Left lung (tissue), 14 donors: ENCODE measurements at places on chromosomes 3 and 15. TPM values are rescaled to one million over a fixed set of nuclear protein-coding genes. Genes with fewer than 3 reads are reported as not detected.

DNA sequence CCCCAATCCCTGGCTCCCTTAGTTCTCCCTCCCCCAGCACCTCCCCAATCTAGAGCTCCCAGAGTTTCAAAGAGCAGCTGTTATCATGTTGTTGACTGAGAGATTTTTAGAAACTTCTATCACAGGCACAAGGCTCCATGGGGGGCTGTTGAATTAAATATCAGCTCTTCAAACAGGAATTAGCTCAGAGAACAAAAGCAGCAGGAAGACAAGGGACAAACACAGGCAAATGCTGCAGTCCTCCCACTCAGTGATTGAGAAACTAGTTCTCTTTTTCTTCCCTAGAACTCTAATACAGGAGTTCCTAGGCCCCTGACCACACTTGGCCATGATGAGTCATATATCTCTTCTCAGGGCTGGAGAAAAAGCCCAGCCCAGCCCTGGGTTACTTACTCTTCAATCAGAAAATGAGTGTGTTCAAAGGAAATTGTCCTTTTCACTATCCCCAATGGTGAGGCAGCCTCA is 262.1 kb downstream of the IGSF11 start:
- H3K36me3 ChIP-seq: no peaks in the 10 kb centered on the region
- no peaks in the 10 kb centered on the region for H3K27me3 ChIP-seq

DNA sequence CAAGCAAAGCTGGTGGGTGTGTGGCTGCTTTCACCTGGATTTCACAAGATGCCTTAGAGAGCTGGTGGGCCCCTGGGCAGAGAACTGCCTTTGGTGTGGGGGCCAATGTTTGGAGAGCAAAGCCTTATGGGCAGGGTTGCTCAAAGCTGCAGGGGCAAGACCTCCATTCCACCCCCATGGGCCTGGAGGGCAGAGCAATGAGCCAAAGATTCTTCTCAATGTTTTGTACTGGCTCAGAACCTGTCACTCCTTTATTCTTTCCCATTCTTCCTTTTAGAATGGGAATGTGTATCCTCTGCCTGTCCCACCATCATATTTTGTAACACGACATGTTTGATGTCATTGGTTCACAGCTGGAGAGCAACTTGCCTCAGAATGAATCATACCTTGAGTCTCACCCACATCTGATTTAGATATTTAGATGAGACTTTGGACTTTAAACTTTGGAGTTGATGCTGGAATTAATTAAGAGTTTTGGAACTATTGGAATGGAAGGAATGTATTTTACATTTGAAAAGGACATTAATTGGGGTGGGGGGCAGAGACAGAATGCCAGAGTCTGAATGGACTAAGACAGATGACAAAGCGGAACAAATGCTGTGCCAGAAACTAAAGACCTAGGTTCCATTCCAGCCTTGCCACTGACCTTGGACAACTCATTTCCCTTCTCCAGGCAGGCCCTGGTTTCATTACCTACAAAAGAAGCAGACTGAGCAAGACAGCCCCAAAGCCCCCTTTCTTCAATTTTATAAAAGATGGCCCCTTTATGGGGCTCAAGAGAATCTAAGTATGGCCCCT is 72.9 kb downstream of the DAPK2 start:
- no peak for DNase-seq
- H3K36me3 ChIP-seq: no peaks in the 10 kb centered on the region
- H3K4me1 ChIP-seq: peaks cover 14% of the 10 kb centered on the region

- peak overlapping the region; percentile 90 for H3K27ac ChIP-seq
- H3K4me1 ChIP-seq: peaks cover 12% of the 10 kb centered on the region
- no peaks in the 10 kb centered on the region for H3K27me3 ChIP-seq
- no peak overlapping the region for H3K4me3 ChIP-seq
Observed at GRCh38 chr3:129122412-129123011, 908 bp upstream of the RAB43 start.

- H3K27me3 ChIP-seq: no peaks in the 10 kb centered on the region
- H3K4me3 ChIP-seq: no peak overlapping the region
- no peaks in the 10 kb centered on the region for H3K36me3 ChIP-seq
- H3K27ac ChIP-seq: no peak overlapping the region
Observed at GRCh38 chr15:26113296-26113695, 250.2 kb upstream of the ATP10A start.

DNA sequence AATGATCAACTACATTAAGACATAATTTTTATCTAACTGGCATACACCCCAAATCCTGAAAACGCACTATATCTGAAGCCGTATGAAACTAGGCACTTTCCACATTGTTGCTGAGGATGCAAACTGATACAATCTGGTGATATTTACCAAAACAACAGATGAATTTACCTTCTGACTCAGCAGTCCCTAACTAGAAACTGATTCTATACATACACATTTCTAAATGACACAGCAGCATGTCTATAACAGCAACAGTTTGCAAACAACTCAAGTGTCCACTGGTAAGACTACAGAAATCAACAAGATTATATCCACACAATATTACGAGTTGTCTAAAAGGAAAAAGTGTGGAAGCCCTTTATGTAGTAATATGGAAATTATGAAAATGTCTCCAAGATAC is 22.9 kb downstream of the SECISBP2L start:
- H3K27me3 ChIP-seq: no peaks in the 10 kb centered on the region
- H3K4me3 ChIP-seq: no peak overlapping the region
- H3K36me3 ChIP-seq: no peaks in the 10 kb centered on the region
- DNase-seq: no peak
- H3K27ac ChIP-seq: no peak overlapping the region

GRCh38 chr3:177089110-177089509 is 108.2 kb downstream of the TBL1XR1 start:
- DNase-seq: no peak
- H3K4me3 ChIP-seq: no peak overlapping the region
- H3K36me3 ChIP-seq: no peaks in the 10 kb centered on the region
- H3K4me1 ChIP-seq: peaks cover 5% of the 10 kb centered on the region
- H3K27me3 ChIP-seq: no peaks in the 10 kb centered on the region

- H3K4me1 ChIP-seq: no peaks in the 10 kb centered on the region
- H3K36me3 ChIP-seq: no peaks in the 10 kb centered on the region
- DNase-seq: no peak
- H3K27me3 ChIP-seq: no peaks in the 10 kb centered on the region
- H3K4me3 ChIP-seq: no peak overlapping the region
Observed at GRCh38 chr3:24012589-24013269, 67.6 kb downstream of the NR1D2 start.

- peaks cover 98% of the 10 kb centered on the region for H3K4me1 ChIP-seq
- DNase-seq: peak; percentile 73
- H3K4me3 ChIP-seq: no peak overlapping the region
- peaks cover 8% of the 10 kb centered on the region for H3K36me3 ChIP-seq
Observed at GRCh38 chr15:40330368-40330836, 6.9 kb downstream of the INAFM2 start.

- DNase-seq: no peak
- H3K4me3 ChIP-seq: no peak overlapping the region
- no peaks in the 10 kb centered on the region for H3K36me3 ChIP-seq
Observed at GRCh38 chr3:17642474-17642873, 100.0 kb downstream of the TBC1D5 start.

- H3K4me1 ChIP-seq: no peaks in the 10 kb centered on the region
- DNase-seq: no peak
- no peak overlapping the region for H3K4me3 ChIP-seq
Observed at GRCh38 chr3:154025007-154025406, 96.2 kb upstream of the ARHGEF26 start.

GRCh38 chr15:68558318-68559305 is 20.2 kb upstream of the CORO2B start:
- no peak overlapping the region for H3K27ac ChIP-seq
- no peaks in the 10 kb centered on the region for H3K27me3 ChIP-seq
- peak; percentile 16 for DNase-seq
- H3K36me3 ChIP-seq: no peaks in the 10 kb centered on the region

DNA sequence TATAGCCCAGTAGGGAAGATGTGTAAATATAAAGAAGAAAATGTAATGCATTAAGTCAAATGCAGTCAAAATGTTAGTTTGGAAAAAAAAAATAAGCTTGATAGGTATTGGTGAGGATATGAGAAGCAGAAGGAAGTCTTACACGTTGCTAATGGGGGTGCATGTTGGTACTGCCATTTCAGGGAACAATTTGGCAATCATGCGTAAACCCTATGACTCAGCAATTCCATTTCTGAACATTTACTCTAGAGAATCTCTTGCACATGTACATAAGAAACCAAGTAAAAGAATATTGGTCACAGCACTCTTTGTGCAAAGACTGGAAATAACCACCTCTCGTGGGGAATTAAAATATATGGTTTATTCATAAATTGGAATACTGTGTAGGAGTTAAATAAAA is 35.5 kb upstream of the TIMP4 start:
- peaks cover 13% of the 10 kb centered on the region for H3K4me1 ChIP-seq
- H3K27ac ChIP-seq: peak overlapping the region; percentile 63
- no peak overlapping the region for H3K4me3 ChIP-seq
- H3K27me3 ChIP-seq: no peaks in the 10 kb centered on the region
- no peaks in the 10 kb centered on the region for H3K36me3 ChIP-seq

DNA sequence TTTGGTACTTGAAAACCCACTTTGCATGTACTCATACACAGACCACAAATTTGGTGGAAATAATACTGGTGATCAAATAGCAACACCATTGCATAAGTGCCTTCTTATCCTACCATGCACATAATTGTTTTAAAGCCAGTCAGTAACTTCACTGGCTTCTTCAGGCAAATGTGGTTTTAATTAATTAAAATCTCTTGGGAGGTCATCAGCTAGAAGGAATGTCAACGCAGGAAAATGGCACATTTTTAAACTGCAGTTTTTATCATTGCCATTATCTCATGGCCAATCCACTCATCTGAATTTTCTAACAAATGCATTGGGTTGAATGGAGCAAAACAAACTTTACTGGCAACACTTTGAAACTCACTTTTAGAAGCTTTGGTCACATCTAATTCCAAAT is 105.7 kb upstream of the ZPLD1 start:
- H3K4me1 ChIP-seq: no peaks in the 10 kb centered on the region
- H3K36me3 ChIP-seq: no peaks in the 10 kb centered on the region
- no peak overlapping the region for H3K4me3 ChIP-seq
- no peak overlapping the region for H3K27ac ChIP-seq

GRCh38 chr15:67120839-67121643 is 55.6 kb downstream of the SMAD3 start:
- H3K27ac ChIP-seq: peak overlapping the region; percentile 89
- H3K27me3 ChIP-seq: no peaks in the 10 kb centered on the region
- no peak overlapping the region for H3K4me3 ChIP-seq
- no peaks in the 10 kb centered on the region for H3K36me3 ChIP-seq

DNA sequence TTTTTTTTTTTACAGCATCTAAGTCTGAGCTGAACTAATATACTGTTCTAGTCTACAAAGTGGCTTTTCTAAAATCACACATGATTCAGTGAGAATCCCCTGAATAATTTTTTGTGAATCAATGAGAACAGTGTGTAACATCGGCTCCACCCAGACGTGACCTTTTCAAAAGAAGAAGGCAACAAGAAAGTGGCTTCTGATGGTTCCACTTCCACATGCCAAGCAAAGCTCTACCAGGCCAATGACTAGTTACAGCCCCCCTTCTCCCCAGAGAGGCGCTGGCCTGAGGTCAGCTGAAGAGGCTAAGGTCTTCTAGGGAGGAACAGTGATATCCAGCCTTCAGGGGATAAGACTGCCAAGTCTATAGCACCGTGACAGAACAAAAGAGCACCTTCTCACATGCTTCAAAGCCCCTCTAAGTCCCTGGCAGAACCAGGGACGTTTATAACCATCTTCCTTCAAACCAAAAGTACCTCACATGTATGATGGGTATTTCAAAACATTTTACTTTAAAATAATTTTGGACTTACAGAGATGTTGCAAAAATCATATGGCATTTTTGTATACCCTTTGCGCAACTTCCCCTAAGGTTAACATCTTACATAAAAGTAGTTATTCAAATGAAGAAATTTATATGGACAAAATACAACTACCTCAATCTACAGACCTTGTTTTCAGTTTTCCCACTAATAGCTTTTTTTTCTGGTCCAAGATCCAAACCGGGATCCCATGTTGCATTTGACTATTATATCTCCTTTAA is 177.9 kb downstream of the OSBPL10 start:
- H3K4me1 ChIP-seq: no peaks in the 10 kb centered on the region
- no peaks in the 10 kb centered on the region for H3K36me3 ChIP-seq
- no peak for DNase-seq
- H3K4me3 ChIP-seq: no peak overlapping the region
- H3K27ac ChIP-seq: no peak overlapping the region

DNA sequence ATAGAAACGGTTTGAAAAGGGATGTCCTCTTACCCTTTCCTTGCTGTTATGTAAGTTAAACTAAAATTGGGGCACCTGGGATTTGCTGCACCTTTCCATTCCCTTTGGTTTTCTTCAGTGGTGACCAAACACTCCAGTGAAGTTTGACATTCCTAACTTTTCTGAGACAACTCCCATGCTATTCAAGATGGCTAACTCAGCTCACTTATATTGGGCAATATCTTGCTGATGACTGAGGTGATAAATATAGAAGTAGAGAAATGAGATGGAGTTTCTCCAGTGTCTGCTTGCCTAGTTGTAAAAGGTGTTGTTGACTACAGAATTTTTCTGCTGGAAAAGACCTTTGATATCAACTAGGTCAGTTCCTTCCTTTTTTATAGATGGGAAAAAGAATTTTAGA is 291.8 kb downstream of the GAP43 start:
- no peaks in the 10 kb centered on the region for H3K27me3 ChIP-seq
- no peak overlapping the region for H3K4me3 ChIP-seq
- no peak for DNase-seq
- H3K4me1 ChIP-seq: no peaks in the 10 kb centered on the region

GRCh38 chr3:100020876-100021644 is 93.2 kb downstream of the FILIP1L start:
- no peaks in the 10 kb centered on the region for H3K4me1 ChIP-seq
- no peaks in the 10 kb centered on the region for H3K36me3 ChIP-seq
- no peak overlapping the region for H3K27ac ChIP-seq
- H3K27me3 ChIP-seq: no peaks in the 10 kb centered on the region

DNA sequence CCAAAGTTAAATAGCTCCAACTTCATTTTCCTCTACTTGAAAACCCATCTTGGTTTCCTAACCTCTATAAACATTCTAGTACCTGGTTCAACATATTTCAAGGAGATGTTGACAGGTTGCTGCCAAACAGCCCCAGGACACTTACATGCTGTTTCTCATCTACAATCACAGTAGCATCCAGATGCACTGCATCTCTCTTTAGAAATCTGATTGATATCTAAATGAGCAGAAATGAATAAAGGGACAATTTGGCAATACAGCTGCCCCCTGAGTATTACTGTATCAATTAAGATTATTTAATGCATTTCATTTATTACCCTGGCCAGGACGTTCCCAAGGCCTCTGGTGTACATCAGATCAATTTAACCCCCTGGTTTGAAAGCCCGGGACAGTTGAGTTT is 74.0 kb downstream of the SSR3 start:
- peaks cover 9% of the 10 kb centered on the region for H3K4me1 ChIP-seq
- H3K27ac ChIP-seq: no peak overlapping the region
- H3K27me3 ChIP-seq: peaks cover 5% of the 10 kb centered on the region
- no peak overlapping the region for H3K4me3 ChIP-seq
- H3K36me3 ChIP-seq: no peaks in the 10 kb centered on the region

The ALG1L2 gene
- 0.64 TPM for total RNA-seq

The TEX264 gene
- 48.7 TPM for total RNA-seq

The CCR3 gene
- total RNA-seq: not detected

The HHATL gene
- 0.29 TPM for total RNA-seq

The RPL32 gene
- 1,223 TPM for total RNA-seq

The BDH1 gene
- total RNA-seq: 22.0 TPM

The SCN11A gene
- 0.06 TPM for total RNA-seq

The CYFIP1 gene
- 141 TPM for total RNA-seq

The GOLGA8T gene
- total RNA-seq: 0.29 TPM
